Midbrain (tissue), 1 donor: ENCODE measurements at places on chromosomes 5 and 9.

- no peak for DNase-seq
These were observed 53.5 kb downstream of the RNF38 start for GRCh38 chr9:36346569-36346968.

DNA sequence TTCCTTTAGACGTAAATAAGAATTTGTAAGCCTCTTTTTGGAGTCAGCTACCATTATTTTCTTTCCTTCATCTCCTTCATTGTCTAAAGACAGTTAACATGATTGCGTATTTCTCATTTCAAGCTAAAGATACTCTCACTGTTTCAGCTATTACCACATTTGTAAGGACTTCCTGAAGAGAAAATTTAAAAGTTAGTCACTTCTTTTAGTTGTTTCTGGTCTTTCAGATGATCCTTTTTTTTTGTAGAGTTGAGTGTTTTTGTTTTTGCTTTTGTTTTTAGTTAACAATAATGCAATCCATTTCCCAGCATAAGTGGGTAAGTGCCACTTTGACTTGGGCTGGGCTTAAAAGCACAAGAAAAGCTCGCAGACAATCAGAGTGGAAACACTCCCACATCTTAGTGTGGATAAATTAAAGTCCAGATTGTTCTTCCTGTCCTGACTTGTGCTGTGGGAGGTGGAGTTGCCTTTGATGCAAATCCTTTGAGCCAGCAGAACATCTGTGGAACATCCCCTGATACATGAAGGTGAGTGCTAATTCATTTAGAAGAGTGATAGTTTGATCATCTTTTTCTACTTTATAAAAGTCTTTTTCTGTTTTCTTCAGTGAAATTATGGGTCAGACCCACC is 2.0 kb downstream of the IL31RA start:
- DNase-seq, result no peak

DNA sequence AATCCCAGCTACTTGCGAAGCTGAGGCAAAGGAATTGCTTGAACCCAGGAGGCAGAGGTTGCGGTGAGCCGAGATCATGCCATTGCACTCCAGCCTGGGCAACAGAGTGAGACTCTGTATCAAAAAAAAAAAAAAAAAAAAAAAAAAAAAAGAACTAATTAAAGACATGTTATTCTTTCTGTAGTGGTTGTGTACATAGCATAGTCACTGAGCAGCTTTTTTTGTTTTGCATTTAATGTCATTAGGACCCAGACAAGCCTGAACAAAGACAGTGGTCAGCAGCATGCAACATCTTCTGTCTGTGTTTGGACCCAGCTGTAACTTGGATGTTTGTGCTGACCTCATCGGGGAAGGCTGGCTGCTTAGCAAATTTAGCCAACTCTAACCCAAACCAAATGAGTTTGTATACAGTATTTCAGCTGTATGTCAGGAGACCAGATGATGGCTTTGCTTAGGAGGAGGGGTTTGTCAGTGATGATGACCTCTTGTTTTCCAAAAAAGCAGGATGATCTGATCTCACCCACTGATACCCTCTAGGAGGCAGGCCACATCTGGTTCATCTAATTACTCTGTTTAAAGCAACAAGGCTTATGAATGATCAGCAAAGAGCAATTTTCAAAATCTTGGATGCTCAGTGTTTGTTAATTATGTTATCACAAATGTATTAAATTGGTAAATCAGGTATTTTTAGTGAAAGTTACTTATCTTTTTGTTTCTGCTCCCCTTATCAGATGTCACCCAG is 39.5 kb downstream of the SNCAIP start:
- no peak for DNase-seq

GRCh38 chr9:1173993-1174392 is 123.8 kb downstream of the DMRT2 start:
- no peak for DNase-seq

DNA sequence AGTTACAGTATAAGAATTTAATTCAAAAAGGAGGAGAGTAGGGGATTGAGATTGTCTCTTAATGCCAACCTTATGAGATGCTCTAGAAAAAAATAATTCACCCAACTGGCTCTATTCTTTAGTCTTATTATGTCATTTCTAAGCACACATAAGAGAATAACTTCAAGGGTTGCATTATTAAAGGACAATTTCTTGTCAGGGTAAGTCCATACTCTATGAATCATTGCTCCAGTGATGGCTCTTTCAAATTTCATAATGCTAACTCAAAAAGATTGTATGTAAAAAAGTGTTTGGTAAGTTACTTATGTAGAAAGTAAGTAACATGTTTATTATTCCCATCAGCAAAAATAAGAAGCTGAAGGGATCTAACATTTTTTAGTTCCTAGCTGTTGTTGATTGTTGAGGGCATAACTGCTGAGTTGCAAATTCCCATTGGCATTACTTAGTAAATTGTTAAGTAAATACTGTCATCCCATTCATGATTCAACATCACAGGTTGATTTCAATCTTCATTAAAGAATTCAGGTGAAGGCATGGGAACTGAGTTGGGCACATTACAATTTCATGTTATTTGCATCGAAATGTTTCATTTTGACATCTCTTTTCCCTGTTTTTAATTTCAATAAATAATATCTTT is 28.6 kb downstream of the ALDH1A1 start:
- no peak for DNase-seq

GRCh38 chr9:72305102-72305546 is 59.9 kb downstream of the ZFAND5 start:
- DNase-seq, result peak; percentile 48

- DNase-seq, result no peak
These were observed 41.5 kb upstream of the LARP1 start for GRCh38 chr5:154713615-154714125.

DNA sequence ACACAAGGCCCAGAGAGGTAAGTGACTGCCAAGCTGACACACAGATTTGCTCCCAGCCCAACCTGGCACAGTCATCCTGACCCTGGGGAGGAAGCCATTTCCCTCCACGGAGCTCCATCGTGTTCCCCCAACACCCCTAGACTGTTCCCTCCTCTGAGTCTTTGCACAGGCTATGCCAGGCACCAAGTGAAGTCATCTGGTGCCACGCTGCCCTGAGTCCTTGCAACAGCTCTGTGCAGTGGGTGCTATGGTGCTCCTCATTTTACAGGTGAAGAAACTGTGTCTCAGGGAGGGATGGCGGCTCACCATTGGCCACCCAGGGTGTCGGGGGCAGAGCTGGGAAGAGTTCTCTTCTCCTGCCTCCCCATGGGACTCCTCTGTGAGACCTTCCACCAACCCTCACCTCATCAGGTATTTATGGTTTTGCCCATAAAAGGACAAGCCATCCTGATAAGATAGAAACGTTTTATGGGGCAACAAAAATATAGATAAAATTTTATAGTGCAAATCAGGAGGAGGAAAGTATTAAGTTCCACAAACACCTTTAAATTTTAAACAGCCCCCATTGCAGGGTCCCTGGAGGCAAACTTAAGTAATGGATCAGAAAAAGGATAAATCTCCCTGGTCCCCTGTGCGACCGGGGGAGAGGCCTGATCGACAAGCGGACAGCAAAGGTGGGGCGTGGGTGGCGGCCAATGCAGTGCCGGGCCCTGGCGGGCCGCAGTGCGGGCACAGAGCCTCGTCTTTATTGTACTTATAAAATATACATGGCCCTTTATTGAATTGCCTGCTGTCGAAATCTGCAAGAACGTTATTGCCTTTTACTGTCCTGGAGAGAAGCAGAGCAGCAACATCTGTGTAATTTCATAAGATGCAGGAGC is 50.2 kb upstream of the ZBTB43 start:
- no peak for DNase-seq

- DNase-seq, result no peak
These were observed 21.7 kb upstream of the SUB1 start for GRCh38 chr5:32563614-32564013.

GRCh38 chr5:55601204-55601618 is 66.4 kb upstream of the PLPP1 start:
- DNase-seq, result peak; percentile 84

DNA sequence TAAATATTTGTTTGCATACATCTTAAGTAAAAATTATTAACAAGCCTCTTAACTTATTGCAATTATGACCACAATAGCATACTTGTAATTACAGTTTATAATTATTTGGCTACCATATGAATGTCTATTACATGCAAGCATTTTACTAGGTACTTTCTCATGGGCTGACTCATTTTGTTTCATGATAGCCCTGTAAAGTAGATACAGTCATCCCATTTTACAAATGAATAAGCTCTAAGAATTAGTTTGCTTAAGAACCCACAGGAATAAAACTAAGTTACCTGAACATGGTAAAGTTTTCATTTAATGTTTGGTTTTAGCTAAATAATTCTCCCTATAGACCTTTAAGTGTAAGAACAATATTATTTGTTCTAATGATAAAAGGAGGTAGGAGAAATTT is 126.6 kb upstream of the IZUMO3 start:
- DNase-seq, result no peak

- DNase-seq, result no peak
These were observed 1.7 kb downstream of the RAB14 start for GRCh38 chr9:121199921-121200320.

DNA sequence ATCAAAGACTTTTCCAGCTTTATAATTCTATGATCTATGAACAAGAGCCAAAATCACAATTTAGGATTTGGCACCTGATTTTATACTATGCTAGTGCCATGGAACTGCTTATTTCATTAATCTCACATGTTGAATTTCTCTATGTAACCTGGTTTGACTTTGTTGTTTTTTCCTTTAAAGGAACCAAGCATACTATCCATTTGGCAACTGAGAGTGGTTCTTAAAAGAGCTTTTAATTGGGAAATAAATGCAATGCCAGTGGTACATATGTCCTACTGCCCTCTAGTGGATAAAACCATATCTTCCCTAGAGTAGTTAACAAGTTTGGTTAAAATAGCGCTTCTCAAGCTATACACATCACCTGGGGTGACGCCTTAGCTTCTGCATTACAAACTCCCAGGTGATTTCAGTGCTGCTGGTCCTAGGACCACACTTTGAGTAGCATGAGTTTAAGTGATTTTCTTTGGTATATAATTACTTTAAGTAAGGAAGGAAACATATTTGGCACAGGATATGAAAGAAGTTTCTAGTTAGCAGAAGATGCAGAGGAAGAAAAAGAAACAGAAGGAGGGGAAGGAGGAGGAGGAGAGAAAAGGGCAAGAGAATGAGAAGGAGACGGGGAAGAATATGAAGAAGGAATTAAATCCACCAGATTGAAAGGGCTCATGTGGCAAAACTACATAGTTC is 56.8 kb downstream of the FGF10 start:
- DNase-seq, result peak; percentile 10

GRCh38 chr9:79581388-79581787 is 9.6 kb downstream of the TLE4 start:
- no peak for DNase-seq

DNA sequence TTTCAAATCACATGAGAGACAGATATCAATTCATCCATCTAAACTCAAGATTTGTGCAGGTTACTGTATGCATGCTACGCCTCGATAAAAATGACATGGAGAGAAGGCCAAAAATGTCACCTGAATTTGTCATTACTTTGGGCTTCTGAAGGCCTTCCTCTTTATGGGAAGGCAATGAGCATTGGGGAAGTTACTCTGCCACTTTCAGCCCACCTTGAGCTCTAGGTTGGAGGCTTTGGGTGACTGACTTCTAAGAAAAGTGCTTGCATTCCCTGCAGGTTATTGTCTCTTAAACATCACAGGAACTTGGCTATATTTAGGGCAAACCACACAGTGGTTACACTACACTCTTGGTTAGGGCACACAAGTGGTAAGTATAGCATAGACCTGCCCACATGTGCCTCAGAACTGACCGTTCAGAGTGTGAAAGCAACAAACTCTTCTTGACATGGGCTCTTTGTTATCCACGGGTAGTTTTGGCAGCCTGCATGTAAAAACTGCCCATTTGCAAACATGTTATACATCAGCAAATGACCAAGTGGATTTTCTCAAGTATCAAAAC is 169.5 kb downstream of the ZNF608 start:
- no peak for DNase-seq

GRCh38 chr5:127804886-127805426 is 101.8 kb downstream of the CCDC192 start:
- no peak for DNase-seq

GRCh38 chr5:67058998-67059743 is 137.4 kb downstream of the CD180 start:
- no peak for DNase-seq

DNA sequence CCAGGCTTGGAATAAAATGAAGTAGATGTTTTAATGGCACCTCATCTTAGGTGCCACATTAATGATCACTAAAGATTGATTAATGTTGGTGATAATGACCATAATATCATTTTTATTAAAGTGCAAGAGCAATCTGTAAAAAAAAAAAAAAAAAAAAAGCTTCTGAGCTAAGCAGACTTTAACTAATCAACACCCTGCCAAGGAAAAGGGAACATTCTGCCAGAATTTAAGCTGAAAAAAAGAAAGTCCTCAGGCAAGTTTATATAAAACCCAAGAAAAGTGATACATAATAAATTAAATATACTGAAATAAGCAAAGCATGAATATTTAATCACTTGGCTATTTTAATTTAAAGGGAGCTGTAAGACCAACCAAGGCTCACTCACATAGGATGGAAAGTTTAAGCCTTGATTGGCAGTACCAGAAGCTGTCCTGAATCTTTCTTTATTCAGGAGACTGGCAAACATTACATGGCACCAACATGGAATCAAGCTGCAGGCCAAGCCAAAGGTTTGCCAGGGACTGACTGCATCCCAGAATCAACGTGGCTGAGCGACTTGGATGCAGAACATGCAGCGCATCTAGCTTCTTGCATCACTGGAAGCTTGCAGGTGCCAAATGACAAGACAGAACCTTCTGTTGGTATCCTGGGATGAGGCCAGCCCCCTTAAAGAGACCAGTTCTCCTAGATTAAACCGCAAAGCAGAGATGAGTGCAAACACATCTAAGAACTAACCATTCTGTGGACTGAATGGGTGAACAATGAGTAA is 413.6 kb downstream of the ENC1 start:
- DNase-seq, result no peak

DNA sequence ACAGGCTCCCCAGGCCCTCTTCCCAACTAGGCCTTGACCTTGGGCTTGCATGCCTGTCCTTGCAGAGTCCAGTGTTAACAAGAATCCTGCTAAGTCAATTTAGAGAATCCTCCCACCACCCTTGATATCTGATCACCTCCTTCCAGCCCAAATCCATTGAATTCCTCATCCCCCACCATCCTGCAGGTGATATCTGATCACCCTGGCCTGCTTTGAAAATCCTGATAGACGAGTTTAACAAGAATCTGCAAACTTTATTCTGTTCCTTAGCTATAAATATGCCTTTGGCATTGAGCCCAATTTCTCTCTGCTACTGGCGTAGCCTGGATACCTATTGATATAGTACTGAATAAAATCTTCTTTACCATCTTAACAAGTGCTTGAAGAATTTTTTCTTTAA is 125.5 kb downstream of the DIRAS2 start:
- no peak for DNase-seq

DNA sequence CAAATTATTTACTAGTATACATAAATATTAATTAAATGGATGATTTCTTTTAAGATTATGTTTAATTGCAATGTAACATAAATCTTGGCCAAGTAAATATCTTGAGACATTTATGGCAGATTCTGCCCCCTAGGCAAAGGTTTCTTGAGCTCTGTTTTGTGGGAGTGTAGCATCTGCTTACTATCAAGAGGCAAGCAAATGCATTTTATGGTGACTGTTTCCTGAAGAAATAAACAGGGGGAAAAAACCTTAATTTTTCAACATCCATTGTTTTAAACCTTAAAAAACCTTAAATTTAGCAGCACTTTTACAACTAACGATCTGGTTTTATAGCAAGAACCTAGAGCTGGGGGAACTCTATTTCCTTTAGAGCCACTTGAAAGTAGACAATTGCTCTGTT is 25.7 kb upstream of the FREM1 start:
- DNase-seq, result no peak
